ENCODE measurements at places on chromosomes 6 and 20. TPM values are rescaled to one million over a fixed set of nuclear protein-coding genes. Genes with fewer than 3 reads are reported as not detected.
A peak's percentile ranks its signal among the peaks of the same experiment; 100 is the strongest.

DNA sequence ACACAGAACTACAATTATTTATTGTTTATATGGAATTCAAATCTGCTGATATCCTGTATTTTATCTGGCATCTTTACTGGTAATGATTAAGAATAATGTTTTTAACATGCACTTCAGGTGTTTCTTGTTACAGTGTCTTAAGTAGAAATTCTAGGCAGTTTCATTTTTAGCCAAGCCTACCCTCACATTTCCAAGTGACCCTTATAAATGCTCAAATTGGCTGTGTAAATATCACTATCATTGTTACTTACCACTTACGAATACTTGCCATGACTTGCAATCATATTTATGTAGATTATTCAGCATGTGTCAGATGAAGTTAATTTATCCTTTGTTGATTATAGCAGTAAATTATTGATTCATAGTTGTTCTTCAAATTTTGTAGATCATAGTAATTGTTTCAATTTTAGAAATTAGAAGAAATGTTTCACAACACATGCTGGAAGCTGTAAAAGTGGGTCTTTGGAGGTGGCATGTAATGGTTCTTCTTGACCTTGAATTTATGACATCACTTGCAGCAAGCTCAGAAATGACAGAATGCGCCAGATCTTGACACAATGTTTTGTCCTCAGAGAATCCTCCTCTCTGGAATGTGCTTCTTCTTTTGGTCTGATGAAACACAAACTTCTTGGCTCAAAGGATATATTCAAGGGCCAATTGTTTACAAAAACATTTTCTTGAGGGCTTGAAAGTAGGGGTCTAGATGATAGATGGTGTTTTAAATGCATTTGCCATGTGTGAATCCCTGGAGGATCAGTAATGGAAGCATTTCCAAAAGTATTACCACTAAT, 471.8 kb downstream of the COL12A1 start:
- no peak for DNase-seq

GRCh38 chr20:60104993-60105803, 147.0 kb downstream of the CDH26 start:
- DNase-seq = no peak

GRCh38 chr6:321158-321438, 28.8 kb downstream of the DUSP22 start:
- no peak for DNase-seq

DNA sequence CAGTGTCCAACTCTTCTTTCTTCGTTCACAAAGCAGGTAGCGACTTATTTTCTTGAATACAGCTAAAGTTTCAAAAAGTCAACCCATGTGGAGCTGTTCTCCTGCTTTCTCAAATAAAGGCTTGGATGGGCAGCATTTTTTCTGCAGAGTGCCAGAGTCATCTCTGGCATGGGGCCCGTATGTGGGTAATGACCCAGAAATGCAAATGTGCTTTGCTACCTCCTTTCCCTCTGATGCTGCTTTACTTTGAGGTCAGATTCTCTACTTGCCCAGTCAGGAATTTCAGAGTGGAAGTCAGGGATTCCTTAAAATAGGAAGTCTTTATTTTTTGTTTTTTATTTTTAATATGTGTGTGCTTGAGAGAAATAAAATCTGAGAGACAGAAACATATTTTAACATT, 4.9 kb downstream of the NKAIN2 start:
- no peak for DNase-seq

- no peak for DNase-seq
These were observed 220.9 kb upstream of the RNF217 start for GRCh38 chr6:124741341-124741740.

DNA sequence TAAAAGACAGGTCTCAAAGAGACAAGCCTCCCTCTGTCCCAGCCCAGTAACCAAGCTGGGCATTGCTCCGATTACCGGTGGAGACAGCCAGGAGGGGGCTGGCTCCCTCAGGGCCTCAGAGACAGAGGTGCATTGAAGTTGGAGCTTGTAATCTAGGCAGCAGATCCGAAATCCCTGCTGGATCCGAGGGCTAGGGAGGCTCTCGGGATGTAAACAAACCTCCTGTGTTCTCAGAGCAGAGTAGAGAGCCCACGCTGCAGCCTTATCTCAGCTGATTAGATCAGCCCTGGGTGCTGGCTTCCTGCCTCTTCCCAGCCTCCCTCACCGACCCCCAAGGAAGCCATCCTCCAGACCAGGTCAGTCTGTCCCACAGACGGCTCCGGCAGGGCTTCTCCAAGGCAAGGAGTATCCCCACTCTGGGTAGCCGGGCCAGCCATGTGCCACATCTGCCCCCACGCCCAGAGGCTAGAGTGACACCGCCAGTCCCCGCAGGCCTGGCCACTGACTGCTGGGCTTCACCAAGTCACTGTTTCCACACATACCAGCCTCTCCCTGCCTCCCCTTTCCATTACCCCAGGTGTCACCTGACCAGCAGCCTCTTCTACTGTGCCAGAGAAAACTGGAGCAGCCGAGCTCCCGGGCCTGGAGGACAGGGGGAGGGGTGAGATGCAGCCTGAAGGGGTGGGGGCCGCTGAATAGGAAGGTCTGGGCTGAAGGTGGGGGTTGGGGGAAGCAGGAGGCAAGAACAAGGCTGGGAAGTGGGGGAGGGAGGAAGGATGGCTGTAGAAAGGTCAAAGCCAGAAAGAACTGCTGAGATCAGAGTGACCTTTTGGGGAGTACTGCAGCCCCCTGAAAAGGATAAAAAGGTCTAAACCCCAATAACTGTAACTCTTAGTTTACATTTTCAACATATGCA, 6.0 kb downstream of the SDC4 start:
- DNase-seq = no peak

DNA sequence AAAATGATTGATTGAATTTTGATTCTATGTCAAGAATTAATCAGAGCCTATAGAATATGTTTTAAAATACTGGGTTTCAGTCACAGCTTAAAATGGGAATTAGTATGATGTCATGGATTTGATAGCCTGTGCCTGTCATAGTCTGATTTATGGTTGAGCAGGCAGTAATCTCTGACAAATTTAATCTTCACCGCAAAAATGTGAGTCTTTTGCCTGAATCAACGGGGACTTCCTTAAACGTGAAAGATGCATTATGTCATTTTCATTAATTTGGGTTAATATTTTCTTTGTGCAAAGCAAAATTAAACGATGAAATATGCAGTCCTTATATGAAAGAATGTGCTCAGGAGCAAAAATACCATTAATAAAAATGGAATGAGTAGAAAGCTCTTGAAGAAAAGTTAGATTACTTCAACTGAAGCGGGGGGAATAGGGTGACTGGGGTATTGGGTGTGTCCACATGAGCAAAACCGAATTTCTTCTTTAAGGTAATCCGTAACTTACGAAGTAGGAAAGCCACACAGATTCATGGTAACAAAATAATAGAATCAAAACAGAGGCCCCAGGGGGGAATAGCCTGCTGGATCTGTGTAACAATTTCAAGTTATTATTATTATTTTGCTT, 339.6 kb upstream of the NOX3 start:
- no peak for DNase-seq

DNA sequence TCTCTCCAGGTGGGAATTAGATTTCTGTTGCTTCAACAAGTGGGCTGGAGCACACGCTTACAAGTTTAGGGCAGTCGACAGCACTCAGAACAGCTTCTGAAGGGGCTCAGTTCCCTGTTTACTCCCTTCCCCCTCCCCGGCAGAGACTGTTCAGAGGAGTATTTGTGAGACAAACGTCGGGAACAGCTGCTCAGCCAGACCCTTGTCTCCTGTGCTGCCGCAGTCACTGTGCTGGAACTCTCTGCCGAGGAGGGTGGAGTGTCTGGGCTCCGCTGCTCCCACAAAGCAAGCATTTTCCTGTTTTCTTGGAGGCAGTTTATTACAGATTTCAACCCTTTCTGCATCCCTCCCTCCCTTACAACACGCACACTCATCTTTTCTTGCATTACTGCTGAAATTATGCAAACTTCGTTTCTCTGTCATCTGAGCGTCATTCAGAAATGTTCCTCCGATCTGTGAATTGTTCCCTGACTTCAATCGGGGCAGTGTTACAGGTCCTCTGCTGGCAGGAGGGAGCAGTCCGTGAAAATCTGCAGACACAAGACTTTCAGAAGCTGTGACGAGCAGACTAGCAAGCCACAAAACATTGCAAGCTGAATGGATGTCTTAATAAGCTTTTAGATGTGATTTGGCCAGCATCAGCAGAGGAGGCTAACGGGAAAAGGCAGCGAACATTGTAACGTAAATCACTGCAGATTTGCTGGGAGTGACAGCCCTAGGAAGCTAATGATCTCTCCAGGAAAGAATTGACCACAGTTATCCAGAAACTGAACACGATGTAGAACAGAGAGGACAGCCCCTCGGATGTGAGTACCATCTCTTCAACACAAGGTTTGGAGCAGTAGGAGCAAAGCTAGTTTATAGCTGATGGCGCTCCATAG, 76.2 kb downstream of the LYRM2 start:
- no peak for DNase-seq

GRCh38 chr6:52937908-52938307, 28.4 kb upstream of the GSTA3 start:
- no peak for DNase-seq

DNA sequence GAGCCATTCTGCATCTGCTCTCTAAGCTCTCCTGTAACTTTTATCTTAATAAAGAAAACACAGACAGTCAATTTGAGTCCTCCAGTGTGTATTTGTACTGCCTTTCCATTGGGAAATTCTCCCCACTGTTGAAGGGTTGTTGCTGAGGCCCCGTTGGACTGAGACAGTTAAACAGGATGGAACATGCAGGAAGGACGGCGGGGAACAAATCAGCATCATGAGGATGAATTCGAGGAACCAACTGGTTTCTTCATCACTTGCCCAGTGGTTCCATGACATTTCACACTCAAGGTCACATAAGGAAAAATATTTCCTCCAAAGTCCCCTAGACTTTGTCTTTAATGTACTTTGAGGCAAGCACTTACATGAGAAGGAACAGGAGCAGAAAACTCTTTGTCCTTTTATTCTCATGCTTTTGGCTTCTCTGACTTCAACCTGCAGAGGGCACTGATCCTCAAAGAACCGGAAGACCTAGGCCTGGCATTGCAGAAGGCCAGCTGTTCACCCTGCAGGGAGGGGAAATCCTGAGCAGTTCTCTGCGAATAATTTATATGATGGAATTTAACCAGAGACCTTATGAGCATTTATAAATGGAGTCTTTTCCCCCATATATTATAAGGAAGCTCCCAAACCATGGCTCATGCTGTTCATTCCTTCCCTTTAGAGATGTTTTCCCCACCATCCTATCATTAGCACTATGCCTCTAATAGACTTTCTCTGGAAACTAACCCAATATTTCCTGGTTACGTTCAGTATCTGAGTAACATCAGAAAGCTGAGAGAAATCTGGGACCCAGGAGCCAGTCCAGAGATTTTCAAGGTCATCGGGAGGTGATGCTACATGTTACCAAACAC, 55.2 kb upstream of the ADGRF1 start:
- peak; percentile 65 for DNase-seq

- DNase-seq = no peak
These were observed 206.9 kb downstream of the TMEM242 start for GRCh38 chr6:157116426-157116825.

GRCh38 chr6:8084586-8084985, 17.8 kb downstream of the EEF1E1 start:
- DNase-seq = no peak

- DNase-seq = no peak
These were observed 83.4 kb upstream of the NNAT start for GRCh38 chr20:37437676-37438075.

DNA sequence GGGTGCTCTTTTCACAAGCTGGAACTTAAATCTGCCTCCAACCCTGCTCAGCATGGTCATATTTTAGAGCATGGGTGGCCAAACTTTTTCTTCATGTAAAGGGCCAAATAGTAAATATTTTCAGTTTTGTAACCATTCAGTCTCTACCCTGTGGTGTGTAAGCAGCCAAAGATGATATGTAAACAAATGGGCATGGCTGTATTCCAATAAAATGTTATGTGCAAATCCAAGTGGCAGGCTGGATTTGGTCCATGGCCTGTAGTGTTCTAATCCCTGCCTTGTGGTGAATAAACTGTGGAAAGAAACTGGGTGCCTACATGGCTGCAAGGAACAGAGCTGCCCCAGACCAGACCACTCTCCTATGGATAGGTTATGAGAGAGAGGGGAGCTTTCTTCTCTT, 32.7 kb downstream of the OGFRL1 start:
- DNase-seq = no peak

- DNase-seq = no peak
These were observed 1158.7 kb upstream of the EYS start for GRCh38 chr6:66865771-66866170.

DNA sequence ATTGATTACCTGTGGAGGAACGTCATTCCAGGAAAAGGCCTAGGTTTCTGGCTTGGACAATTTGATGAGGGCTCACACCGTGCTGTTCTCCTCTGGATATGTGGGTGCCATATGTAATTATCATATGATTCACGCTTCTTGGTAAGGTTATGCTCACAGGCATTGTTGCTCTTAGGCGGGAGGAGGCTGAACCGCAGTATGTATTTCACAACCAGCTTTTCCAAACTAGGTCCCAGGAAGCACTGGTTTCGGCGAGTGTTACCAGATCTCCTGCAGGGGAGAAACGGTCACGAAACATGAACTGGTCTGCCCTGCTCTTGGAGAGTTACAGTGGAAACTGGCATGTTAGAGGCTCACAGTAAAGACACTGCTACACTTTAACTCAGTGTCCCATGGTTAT, 793 bp upstream of the FAM50B start:
- DNase-seq = no peak

DNA sequence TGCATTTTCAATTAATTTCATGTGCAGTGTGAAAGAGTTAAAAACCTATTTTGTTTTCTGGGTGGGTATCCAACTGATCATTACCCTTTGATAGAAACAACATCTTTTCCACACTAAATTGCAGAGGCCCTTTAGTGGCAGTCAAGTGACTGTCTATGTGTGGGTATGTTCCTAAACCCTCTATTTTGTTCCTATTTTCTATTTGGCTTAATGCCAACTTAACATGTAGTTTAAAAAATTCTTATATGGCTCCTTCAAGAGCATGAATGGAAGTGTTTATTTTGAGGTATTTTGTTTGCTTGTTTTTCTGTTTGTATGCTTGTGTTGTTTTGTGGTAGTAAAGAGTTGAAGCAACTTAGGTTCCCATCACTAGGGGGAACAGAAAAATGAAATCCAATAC, 19.9 kb downstream of the TREM1 start:
- DNase-seq = no peak

The RGS17 gene
- not detected for total RNA-seq

The FOXS1 gene
- total RNA-seq = not detected

The IL17F gene
- total RNA-seq = not detected

The ADAM33 gene
- not detected for total RNA-seq

The TLDC2 gene
- total RNA-seq = not detected

The KCNG1 gene
- total RNA-seq = not detected

Measured in CD8-positive, alpha-beta T cell (primary cell).